AG08396 (cell line): ENCODE measurements at places on chromosomes 13 and 19.
A peak's percentile ranks its signal among the peaks of the same experiment; 100 is the strongest.

DNA sequence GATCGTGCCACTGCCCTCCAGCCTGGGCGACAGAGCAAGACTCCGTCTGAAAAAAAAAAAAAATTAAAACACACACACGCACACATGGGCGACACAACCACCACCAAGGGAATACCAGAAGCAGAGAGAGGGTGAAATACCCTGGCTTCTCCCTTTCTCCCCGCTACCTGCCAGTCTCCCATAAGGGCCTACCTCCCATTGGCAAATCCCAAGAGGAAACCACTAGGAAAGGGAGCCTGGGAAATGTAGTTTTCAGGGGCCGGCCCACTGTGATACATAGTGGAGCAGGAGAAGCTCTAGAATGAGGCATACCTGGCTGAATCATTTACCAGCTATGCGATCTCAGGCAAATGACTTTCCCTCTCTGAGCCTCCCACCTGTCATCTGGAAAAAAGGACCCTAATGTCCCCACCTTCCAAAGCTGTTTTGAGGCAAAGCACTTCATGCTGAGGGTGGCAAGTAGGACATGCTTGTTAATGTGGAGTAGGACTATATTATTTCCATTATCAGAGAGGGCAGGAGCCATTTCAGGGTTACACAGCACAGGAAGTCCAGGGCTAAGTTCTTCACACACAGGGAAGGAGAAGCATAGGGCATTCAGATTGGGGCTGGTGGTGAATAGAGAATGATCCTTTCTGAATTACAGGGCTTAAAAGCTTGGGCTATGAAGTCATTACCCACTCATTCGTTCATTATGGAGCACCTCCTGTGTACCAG, 14.3 kb upstream of the HNRNPUL1 start:
- no peak for DNase-seq

DNA sequence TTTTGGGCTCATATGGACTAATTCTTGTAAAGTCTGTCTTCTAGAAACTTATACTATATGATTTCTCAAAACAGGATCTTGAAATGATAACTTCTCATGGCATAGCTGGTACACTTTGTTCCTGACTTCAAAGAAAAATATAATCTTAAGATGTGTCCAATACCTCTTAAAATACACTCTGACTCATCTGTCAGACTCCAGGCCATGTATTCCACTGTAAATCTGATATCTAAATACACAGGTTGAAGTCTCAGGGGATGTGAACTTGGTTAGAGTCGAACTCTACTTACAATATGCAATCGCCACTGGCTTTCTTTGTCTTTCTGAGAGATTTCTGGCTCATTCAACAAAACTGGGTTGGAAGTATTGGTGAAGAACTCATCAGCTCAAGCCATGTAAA, 99.8 kb downstream of the LACC1 start:
- no peak for DNase-seq

GRCh38 chr19:37217480-37217774, 587 bp upstream of the ZNF383 start:
- no peak for DNase-seq

- peak; percentile 5 for DNase-seq
These were observed 37.4 kb downstream of the ZNF787 start for GRCh38 chr19:56083668-56084067.

- DNase-seq = peak; percentile 85
These were observed at the start of gene ANGPTL4 for GRCh38 chr19:8363803-8364771. Gene ANGPTL4 (plus strand): TSS chr19:8364155. CDS start chr19:8364322, 167 bp downstream.

DNA sequence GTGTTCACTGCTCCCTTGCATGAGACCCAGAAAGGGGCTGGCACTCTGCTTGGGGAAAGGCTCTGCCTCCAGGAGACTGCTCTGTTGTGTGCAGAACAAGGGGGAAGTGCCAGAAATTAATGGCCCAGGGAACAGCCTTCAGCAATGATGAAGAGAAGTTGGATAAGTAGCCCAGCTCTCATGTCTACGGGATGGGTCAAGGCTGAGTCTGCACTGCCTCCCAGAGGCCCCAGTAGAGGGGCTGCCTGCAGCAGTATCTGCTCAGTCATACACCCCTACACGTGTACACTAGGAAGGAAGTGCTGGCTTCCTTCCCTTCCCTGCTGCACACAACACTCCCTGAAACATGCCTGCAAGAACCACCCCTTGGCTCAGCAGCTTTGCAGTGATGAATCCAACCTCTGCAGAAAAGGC, 54.6 kb upstream of the URI1 start:
- no peak for DNase-seq

GRCh38 chr13:96963786-96964475, 30.3 kb downstream of the OXGR1 start:
- DNase-seq = no peak
